ENCODE measurements at places on chromosomes 1 and 21. TPM values are rescaled to one million over a fixed set of nuclear protein-coding genes. Genes with fewer than 3 reads are reported as not detected.
A peak's percentile ranks its signal among the peaks of the same experiment; 100 is the strongest.

DNA sequence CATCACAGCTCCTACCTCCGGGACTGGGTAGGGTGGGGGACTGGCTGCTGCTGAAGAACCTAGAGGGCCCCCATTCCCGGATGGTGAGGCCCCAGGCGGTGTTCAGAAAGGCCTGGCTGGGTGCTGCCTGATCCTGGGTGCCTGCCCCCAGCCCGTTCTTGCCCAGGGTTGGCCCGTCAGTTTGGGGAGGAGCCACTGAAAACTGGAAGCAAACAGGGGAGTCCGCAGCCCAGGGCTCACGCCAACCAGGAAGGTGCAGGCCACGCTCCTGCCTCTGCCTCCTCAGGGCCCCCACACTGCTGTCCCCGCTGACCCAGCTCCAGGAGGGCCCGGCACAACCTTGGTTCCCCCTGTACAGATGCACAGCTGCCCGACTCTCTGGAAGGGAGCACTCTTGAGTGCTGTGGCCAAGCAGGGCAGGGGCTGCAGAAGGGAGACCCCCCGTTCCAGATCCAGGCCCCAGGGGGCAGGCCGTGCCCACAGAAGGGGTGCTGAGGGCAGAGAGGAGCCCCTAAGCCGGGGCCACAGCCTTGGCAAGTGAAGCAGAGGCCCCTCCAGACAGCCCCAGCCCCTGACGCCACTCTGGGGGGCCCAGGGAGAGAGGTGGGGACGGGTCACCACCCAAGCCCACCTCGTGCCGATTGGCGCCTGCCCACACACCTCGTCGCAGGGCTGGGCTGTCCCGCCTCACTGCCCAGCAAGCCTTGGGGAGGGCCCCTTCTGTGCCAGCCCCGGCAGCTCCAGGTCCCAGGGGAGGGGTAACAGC, 5.5 kb downstream of the C1QTNF12 start:
- DNase-seq: no peak

GRCh38 chr1:151534662-151535278, 5.3 kb upstream of the TUFT1 start:
- peak; percentile 87 for DNase-seq

DNA sequence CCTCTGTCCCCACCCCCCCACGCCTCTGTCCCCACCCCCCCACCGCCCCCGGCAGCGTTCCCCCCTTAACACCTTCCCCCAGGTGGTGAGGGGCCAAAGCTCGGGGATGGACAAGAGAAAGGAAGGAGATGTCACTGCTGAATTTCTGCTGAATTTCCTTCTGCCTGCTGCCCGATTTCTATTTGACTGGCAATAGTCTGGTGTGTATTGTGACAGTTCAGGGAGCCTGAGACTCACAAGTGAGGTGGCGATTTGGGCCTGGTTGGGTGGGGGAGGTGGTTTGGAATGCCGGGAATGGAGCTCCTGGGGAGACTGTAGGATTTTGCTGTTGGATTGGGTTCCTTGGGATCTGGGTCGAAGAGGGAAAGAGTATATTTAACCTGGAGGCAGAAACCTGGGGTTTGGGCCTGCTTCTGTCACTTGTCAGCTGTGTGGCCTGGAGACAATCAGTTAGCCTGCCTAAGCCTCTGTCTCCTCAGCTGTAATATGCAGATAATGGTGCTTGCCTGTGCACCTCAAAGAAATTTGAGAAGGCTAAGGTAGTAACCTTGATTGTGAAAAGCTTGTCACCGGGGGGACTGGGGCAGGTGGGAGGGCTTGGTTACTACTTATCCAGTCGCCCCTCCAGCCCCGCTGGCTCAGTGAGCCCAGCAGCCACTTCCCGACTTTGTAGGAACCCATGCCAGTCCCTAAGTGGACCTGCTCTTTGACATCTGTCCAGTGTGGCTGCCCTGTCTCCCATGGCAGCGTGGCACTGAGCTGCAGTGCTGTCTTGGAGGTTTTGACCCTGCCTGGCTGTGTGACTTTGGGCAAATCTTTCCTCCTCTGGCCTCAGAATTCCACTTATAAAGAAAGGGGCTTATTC, 7.7 kb upstream of the LMNA start:
- DNase-seq: peak; percentile 61

MYOC gene
- 2.1 TPM for total RNA-seq

DNA sequence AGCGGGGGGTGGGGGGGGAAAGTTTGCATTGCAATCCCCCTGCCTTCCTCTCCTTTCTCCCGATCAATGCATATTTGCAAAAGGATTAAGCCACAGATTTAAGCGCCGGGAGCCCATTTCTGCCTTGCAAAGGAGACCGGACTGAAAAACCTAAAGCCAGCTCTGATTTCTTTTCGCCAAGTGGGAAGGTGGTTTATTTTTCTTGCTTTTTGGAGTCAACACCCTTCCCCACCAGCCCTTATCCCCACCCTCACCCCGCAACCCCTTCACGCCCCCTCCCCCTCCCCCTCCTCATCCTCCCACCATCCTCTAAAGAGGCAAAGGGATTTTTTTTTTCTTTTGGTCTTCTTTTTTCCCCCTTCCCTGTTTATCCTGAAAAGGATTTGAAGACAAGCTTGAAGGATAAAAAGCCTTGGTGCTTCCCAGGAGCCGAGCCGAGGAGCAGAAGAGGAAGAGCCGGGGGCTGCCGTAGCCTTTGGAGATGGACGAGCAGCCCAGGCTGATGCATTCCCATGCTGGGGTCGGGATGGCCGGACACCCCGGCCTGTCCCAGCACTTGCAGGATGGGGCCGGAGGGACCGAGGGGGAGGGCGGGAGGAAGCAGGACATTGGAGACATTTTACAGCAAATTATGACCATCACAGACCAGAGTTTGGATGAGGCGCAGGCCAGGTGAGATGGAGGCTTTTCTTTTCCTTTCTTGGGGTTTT, 513 bp downstream of the PBX1 start:
- peak; percentile 61 for DNase-seq

LAMC2 gene
- 4.0 TPM for total RNA-seq
